ENCODE measurements at places on chromosomes 7 and 10. TPM values are rescaled to one million over a fixed set of nuclear protein-coding genes. Genes with fewer than 3 reads are reported as not detected.

GRCh38 chr7:112995059-112995824 is 91.4 kb downstream of the GPR85 start:
- peak; percentile 87 for DNase-seq

The LIPN gene
- not detected for total RNA-seq

- DNase-seq: no peak
These were observed 108.7 kb upstream of the PRR15 start for GRCh38 chr7:29454899-29455451.

DNA sequence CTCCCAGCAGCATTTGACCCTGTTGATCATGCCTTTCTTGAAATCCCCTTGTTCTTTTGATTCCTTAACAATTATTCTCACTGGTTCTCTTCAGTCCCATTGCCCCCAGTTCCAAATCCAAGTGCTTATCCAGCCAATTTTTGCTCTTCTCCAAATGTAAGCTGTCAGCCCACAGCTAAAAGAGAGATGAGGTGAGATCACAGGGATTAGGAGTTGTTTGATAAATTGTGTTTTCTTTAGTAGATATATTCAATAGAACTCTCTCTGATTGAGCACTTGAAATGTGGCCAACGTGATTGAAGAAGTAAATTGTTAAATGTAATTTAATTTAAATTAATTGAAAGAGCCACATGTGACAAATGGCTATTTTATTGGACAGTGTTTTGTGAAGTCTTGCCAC is 76.6 kb upstream of the NME8 start:
- no peak for DNase-seq

The ALOX5 gene
- not detected for total RNA-seq

DNA sequence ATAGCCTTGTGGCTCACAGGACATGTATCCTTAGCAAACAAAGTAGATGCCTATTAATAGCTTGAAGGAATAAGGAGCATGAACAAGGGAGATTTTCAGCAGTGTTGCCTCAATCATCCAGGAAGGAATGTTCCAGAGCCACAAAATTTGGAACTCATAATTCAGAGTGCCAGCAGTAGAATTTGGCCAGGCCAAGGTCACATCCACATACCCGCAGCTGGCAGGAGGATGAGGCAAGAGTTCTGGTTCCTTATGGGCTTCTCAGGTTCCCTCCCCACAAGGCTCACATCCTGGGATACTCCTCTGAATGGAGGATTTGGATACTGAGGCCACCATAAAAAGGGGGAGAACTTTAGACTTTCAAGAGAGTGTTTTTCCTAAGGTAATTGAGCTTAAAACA is 45.8 kb downstream of the SUFU start:
- no peak for DNase-seq

- DNase-seq: no peak
These were observed 132.5 kb upstream of the WNT16 start for GRCh38 chr7:121196286-121196685.

GRCh38 chr7:47663213-47663612 is 81.3 kb upstream of the TNS3 start:
- no peak for DNase-seq

- no peak for DNase-seq
These were observed 223.9 kb upstream of the SHH start for GRCh38 chr7:156036153-156036552.

DNA sequence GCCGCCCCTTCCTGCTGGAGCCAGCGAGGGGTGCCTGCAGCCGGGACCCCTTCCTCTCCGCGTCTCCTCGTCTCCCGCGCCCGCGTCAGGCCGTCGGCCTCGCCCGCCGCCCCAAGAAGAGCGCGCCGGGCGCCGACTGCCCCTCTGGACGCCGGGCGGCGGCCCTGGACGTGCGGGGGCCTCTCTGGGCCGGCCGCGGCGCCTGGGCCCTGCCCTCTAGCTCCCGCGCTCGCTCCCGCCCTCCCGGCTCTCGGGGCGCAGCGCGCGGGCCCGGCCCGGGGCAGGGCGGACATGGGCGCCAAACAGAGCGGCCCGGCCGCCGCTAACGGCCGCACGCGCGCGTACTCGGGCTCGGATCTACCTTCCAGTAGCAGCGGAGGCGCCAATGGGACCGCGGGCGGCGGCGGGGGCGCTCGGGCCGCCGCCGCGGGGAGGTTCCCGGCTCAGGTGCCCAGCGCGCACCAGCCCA is 704 bp downstream of the ZNRF2 start:
- DNase-seq: peak; percentile 51

The GRID1 gene
- total RNA-seq: not detected

DNA sequence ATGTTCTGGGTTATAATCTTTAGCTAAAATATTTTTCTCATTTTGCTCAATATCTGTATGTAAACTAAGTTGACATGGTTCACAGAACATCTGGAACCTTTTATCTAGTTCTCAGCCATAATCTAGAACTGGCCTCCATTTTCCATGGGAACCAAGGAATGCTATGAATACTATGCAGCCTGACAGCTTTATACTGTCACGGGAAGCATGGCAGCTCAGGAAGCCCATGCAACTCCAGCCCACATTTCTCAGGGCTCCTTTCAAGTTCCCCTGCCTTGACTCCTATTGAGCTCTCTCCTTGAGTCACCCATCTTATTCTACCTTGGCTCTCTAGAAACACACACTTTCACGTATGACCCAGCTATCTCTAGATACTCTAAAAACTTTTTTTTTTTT is 36.6 kb upstream of the PRKAR2B start:
- DNase-seq: no peak

GRCh38 chr10:64586934-64587503 is 1065.8 kb downstream of the REEP3 start:
- DNase-seq: no peak

GRCh38 chr7:43112941-43113621 is 634 bp downstream of the HECW1 start:
- DNase-seq: no peak

- no peak for DNase-seq
These were observed 153.5 kb upstream of the TMEM72 start for GRCh38 chr10:44757551-44758205.

The KCND2 gene
- total RNA-seq: not detected

The NEUROD6 gene
- not detected for total RNA-seq

GRCh38 chr10:23311034-23311433 is 33.6 kb downstream of the C10orf67 start:
- DNase-seq: no peak

The DPP6 gene
- total RNA-seq: 1.3 TPM

The AKR1C4 gene
- not detected for total RNA-seq

DNA sequence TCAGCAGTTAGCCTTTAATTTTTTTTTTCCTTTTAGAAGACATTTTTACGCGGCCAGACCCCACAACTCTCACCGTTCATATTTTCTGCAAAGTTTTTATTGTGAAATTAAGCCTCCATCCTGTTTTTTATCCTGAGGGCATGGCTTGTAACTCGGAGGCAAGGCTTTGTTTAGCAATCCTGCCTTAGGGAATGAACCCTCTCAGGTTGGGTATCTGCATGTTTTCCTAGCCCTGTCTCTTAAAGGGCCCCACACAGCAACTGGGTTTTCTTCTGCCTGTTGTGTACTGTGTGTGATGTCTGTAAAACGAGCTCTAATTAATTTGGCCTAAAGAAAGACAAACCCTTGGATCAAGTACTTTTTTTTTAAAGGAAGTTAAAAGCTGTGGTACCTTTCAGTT is 130.2 kb upstream of the COBL start:
- DNase-seq: no peak

- no peak for DNase-seq
These were observed 62.8 kb downstream of the PODXL start for GRCh38 chr7:131493581-131493980.

DNA sequence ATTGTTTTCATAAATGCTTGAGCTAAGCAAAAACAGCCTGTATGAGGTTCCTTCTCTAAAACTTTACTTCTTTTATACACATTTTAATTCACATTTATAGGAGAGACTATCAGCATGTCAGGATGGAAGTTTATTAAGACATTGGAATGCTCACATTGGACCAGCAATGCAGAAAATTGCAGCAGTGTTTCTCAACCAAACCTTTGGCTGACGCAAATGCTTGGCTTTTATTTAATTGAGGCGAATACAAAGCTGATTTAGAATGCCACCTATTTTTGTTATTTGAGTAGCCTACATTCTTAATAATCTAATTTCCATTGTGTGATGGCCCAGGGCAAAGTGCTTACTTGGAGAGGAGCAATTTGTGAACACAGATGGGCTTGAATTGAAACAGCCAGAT is 283.2 kb downstream of the ARL4A start:
- DNase-seq: no peak

The PILRA gene
- not detected for total RNA-seq

DNA sequence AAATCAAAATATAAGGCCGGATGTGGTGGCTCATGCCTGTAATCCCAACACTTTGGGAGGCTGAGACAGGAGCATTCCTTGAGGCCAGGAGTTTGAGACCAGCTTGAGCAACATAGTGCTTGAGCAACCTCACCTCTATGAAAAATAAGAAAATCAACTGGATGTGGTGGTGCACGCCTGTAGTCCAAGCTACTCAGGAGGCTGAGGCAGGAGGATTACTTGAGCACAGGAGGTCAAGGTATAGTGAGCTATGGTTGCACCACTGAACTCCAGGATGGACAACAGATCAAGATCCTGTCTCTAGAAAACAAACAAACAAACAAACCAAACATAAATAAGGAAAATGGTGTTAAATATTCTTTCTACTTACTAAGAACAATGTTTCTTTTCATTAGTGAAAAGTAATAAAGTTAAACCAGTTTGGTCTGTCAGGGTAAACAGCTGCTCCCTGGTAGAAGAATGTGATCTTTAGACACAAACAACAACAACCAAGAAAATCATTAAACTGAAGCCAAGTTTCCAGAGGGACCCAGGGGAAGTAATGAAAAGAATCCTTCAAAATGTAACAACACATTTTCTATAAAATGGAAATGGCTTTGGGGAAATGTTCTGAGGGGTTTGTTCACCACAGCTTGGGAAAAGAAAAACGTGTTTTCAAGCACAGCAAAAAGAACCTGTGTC is 17.5 kb upstream of the BAG3 start:
- no peak for DNase-seq

The CLDN4 gene
- 1.2 TPM for total RNA-seq

- peak; percentile 46 for DNase-seq
These were observed 59.5 kb downstream of the TMEM130 start for GRCh38 chr7:98810153-98810802.

DNA sequence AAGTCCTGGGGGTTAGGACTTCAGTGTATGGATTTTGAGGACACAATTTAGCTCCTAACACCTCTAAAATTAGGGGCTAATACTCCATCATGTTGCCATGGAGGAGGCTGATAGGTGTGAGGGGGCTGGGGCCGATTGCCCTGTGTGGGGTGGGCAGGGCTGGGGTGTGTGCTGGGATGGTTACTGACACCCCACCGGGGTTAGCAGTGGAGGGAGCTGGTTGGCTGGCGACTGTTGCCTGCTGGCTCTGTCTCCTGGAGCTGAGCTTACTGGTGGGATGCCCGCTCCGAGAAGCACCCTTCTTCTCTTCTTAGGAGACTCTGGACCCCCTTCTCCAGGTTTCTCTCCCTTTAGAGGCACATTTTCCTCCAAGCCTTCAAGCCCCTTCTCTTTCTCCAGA is 22.2 kb upstream of the SH2D4B start:
- no peak for DNase-seq

The CYP2C19 gene
- 0.12 TPM for total RNA-seq

DNA sequence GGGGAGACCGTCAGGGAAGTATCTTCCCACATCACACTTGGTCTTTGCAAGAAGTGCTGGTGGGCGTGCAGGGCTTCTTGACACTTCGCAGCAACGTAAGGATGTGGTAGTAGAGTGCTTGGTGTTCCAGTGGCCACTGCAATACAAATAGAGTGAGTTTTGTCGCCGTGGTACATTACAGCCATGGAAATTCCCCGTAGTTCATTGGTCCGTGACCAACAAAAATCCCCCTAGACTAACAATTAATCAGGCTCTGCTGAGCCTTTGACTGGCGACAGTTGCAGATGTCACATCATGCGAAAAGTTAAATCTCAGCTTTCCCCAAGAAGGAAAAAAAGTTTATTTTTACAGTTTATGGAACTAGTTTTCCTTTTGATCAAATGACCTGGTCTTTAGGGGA is 134.7 kb downstream of the MGMT start:
- no peak for DNase-seq

GRCh38 chr7:95609277-95609971 is 13.1 kb upstream of the PDK4 start:
- DNase-seq: peak; percentile 64

GRCh38 chr7:99618726-99619125 is 2.0 kb downstream of the ZSCAN25 start:
- peak; percentile 93 for DNase-seq

The TMEM273 gene
- not detected for total RNA-seq

The FZD8 gene
- 2.2 TPM for total RNA-seq

GRCh38 chr10:59688921-59689351 is 20.7 kb downstream of the SLC16A9 start:
- DNase-seq: no peak

The ATXN7L1 gene
- 4.0 TPM for total RNA-seq

All from RPMI7951 (cell line).